ENCODE measurements at places on chromosomes 3 and 15. TPM values are rescaled to one million over a fixed set of nuclear protein-coding genes. Genes with fewer than 3 reads are reported as not detected.

SLC9A9 gene
- 16.0 TPM for total RNA-seq

WDR72 gene
- total RNA-seq: not detected

HTR3E gene
- not detected for total RNA-seq

OIP5 gene
- total RNA-seq: 0.40 TPM

SACM1L gene
- total RNA-seq: 66.0 TPM

DNA sequence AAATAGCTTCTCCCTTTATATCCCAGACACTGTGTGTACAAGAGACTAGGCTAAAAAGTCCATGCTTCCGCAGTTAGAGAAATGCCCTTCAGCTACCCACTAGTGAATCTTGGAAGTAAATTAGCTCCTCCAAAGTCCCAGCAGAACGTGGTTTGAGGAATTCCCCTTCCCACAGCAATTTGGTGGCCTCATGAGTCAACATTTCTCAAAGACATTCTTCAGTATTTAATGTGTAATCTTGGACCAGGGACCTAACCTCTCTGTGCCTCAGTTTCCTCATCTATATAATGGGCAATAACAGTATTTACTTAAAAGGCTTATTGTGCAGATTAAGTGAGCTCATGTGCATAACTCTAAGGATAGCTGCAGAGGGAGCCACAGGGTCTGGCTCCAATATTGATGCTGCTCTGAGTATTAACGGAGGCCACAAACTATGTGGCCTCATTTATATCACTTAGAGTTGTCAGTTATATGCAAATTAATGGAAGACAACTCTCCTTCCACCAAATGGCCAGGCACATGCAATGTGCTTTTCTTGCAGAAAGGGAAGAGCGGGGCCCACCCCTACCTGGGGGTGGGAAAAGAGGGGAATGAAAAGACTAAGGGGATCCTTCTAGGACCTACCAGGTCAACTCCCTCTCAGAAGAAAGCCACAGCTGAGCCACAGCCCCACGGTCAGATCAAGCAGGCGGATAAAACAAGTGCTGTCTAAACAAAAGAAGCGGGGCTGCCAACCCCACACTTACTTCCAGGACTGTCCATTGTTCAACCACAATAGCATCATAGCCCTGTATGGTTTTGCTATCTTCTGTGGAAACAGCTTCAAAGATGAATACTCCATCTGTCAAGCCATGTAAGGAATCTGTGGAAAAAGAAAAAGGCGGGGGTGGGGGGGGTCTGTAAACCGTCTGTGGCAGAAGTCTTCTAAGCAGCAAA lies 92.4 kb downstream of the OXNAD1 start:
- no peak for DNase-seq

DNA sequence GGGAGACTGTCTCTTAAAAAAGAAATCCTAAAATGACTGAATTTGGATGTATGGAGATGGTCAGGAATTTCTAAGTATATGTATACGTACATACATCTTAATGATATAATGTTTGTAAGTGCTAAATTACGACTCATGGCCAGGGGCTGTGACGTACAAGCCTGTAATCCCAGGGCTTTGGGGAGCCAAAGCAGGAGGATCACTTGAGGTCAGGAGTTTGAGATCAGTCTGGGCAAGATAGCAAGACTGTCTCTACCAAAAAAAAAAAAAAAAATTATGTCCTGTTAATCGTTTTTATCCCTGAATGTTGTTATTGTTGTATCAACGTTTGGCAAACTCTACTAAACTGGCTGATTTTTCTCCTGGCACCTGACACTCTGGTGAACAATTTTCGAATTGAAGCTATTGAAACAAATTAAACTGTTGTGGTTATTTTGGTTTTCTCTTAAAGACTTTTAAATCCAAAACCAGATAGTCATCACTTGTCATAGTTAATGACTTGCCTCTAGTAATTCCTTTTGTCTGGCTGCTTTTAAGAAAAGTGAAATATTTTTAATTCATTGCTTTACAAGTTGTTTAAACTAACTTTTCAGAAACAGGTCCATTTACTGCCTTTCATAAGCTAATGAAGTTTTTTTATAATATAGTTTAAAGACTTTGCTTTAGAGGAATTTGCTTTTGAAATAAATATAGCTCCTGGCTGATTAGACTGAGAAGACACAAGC lies 7.0 kb downstream of the MORF4L1 start:
- DNase-seq: no peak

- no peak for DNase-seq
Measured at GRCh38 chr15:80635953-80636352, 59.2 kb upstream of the ABHD17C start.

GRCh38 chr3:12051586-12051985 lies 47.4 kb downstream of the SYN2 start:
- no peak for DNase-seq

- DNase-seq: no peak
Measured at GRCh38 chr15:87618203-87618725, 638.3 kb downstream of the NTRK3 start.

- no peak for DNase-seq
Measured at GRCh38 chr15:75134748-75135147, 66.9 kb upstream of the C15orf39 start.
